ENCODE measurements at places on chromosomes 13 and 19.

- DNase-seq: peak; percentile 54
Observed at GRCh38 chr19:532561-533363, 1.2 kb downstream of the CDC34 start.

DNA sequence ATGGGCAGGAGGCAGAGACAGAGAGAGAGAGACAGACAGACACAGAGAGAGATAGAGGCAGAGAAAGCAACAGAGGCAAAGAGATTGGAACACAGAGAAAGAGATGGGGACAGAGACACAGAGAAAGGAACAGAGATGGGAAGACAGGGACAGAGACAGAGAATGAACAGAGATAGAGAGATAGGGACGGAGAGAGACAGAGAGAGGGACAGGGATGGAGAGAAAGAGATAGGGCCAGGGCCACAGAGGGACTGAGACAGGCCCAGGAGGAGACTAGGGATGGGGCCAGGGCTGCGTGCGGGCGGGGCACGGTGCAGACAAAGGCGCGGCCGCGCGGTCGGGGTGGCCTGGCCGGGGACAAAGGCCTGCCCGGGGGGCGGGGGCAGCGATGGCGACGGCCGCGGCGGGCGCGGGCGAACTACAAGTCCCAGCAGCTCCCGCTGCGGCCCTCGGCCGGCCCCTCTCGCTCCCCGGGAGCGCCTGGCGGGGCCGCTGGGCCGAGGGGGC lies at the start of gene ZNF358:
TSS of gene ZNF358 (plus strand) at position 459 of the 507 bp plus-strand sequence. CDS start 3,140 bp downstream, outside the sequence.
- peak; percentile 78 for DNase-seq

- DNase-seq: no peak
Observed at GRCh38 chr19:45402298-45403061, 2.4 kb downstream of the PPP1R13L start.

DNA sequence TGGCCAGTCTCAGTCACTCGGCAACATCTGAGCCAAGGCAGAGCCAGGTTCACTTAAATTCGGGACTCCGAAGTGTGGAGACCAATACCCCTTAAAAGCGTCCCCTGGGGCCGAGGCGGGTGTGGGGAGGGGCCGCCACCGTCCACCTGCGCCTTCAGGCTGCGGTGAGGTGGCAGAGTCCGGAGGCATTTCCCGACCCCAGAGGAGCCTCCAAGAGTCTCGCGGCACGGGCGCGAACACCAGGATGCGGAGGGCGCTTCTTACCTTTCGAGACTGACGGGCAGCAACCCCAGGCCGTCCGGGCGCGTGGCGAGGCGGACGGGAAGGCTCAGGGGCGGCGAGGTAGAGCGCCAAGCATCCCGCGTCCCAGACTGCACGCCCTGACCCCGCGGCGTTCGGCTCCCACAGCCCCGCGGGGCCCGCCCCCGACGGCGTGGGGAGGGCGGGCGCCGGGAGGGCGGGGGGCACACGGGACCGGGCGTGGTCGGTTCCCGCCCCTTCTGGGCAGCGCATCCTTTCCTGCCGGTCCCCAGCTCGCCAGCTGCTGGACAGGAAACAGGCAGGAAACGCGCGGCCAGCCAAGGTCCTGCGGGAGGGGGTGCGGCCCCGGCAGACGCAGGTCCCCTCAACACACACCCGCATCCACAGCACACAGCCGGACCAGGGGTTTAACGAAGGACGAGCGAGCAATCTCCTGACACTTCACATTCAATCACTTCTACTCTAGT lies at the start of gene THSD1:
TSS of gene THSD1 (minus strand) at position 406 of the 728 bp plus-strand sequence. CDS start 3,572 bp downstream, outside the sequence.
- DNase-seq: peak; percentile 86

- peak; percentile 70 for DNase-seq
Observed at GRCh38 chr19:1122972-1123363, 19.2 kb downstream of the GPX4 start.

DNA sequence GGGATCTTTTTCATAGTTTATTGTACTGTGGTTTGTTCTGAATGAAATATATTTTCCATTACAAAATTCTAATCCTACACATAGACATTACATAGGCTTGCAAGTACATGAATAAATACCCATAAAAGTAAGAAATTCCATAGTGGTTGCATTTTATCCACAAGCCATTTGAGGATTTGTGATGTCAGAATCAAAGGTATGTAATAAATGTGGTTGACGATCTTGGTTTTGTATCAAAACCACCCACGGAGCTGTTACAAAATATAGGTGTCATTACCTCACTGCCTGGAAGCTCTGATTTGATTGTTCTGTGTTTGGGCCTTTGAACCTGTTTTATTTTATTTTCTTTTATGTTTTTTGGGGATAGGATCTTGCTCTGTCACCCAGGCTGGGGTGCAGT lies 125.1 kb downstream of the NALCN start:
- DNase-seq: no peak

DNA sequence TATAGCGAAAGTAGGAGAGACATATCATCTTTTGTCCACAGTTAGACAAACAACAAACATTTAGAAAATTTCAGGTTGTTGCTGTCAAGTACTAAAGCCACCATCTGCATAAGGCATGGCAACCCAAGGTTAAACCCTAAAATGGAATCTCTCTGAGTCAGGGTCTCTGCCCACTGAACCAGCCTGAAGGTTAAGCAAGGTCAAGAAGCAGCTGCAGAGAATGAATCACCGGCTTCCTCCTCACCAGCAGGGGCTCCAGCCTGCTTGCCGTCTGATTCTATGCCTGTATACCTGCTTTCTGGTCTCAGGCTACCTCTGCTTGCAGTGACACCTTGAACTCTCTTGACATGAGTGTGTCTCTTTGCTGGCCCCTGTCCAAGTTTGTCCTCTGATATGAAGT lies 726.2 kb upstream of the SGCG start:
- no peak for DNase-seq

- no peak for DNase-seq
Observed at GRCh38 chr13:52112591-52112990, 16.3 kb downstream of the NEK5 start.

GRCh38 chr19:30090476-30090875 lies 148.4 kb downstream of the URI1 start:
- no peak for DNase-seq

DNA sequence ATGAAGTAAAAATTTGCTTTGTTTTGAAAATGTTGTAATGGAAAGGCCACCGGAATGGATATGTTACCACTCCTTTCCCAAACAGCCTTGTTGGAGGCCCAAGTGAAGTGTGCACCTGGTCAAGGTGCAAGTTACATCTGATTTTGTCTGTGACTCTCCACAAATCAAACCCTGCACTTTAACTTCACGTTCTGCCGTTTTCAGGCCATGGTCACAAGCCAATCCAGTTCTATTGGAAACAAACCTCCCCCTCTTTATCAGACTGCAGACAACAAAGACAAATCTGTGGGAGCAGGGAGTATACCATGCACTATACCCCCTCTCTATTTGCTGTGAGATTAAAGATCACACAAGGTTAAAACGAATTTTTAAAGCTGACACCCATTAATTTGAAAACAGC lies 155.6 kb upstream of the RFC3 start:
- DNase-seq: no peak

- DNase-seq: no peak
Observed at GRCh38 chr13:80039000-80039399, 301.9 kb downstream of the SPRY2 start.

DNA sequence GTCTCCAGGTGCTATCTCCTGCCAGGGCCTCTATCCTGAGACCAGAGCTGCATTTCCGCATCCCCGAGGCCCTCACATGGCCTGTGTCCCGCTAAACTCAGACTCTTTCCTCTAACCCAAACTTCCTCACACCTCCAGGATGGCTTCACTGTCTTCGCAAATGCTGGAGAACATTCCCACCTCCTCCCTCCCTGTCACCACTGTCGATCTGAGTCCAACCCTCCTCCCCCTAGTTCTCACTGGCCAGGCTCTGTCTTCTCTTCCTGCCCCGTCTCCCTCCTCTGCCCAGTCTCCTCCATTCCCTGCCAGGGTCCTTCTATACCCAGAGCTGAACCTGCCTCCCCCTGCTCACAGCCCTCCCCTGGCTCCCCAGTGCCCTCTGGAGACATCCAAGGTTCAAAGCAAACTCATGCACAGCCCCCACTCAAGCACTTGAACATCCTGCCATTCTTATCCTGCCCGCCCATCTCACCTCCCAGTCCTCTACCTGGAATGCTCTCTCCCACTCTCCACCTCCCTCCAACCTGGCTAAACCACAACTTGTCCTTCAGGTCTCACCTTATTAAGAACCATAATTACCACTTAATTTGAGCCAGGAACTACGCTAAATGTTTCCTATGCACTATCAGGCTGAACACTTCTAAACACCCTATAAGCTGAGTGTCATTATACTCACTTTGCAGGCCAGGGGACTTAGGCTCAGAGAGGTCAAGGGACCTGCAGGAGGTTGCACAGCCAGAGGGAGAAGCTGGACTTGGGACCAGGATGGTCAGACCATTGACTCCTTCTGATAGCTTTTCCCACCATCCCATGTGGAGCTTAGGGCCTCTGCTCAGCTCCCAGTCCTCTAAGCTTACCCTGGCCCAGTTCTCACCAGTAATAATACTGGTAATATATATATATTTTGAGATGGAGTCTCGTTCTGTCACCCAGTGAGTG lies 961 bp upstream of the VSIG10L start:
- no peak for DNase-seq

GRCh38 chr13:102726430-102726829 lies 31.6 kb upstream of the METTL21C start:
- peak; percentile 75 for DNase-seq

DNA sequence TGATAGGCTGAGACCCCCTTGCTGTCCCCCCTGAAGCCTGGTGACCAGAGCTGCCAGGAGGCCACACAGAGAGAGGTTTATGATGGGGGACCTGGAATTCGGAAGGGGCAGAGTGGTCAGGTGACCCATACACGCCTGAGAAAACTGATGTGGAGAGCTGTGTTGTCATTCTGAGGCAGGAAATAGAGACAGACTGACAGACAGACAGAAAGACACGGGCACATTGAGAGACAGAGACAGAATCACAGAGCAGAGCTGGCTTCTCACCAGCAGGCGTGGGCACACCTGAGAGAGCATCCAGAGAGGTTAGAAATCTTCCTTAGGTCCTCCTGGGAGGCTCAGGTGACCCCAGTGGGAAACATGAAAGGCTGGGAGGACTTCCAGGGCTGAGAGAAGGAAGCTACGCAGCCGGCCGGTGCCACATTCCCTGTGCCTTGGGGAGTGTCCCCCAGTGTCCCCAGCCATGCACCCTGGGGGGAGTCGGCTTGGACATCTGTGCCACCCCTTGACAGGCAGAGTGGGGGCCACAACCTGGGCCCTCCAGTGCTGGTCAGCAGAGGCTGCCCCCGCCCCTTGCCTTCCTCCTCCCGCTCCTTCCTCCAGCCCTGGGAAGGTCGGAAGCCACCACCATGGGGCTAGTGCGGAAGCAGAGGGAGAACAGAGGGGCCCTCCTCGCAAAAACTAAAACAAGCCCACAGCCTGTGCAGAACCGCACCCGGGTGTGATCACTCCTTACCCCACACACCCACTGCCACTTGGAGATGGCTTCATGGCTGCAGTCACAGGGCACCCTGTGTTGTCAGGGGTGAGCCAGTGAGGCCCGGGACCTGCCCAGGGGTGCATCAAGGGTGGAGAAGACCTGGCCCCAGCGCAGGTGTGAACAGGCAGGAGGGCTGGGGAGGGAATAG lies 2.2 kb downstream of the FFAR1 start:
- no peak for DNase-seq

DNA sequence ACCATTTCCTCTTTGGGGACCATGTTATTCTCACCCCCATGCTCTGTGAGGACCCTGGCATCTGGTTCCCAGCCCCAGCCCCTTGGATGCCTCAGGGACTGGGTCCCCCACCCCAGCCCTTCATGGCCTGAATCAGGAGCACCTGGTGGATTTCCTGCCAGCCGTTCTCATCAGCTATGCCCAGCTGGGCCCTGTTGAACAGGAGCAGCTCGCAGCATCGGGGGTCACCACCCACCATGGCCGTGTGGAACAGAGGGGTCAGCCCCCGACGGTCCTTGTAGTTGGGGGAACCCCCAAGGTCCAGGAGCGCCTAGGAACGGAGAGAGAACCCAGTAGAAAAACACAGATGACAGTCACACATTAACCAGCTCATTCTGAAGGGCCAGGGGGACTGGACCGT lies 7.8 kb downstream of the SHANK1 start:
- DNase-seq: no peak

- no peak for DNase-seq
Observed at GRCh38 chr13:114097893-114098688, 34.3 kb downstream of the RASA3 start.

DNA sequence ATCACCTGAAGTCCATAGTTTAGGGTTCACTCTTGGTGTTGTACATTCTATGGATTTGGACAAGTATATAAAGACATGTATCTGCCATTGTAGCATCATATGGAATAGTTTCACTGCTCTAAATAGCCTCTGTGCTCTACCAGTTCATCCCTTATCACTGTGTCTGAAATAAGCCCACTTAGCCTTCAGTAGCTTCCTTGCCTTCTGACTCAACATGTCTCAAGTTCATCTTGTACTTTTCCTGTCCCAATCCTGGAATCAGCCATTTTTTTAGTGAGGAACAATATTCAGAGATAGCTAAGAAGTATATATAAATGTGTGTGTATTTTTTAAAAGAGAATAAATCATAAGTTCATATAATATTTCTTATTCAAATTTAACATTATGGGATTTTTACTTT lies 79.2 kb downstream of the DHRS12 start:
- DNase-seq: no peak

DNA sequence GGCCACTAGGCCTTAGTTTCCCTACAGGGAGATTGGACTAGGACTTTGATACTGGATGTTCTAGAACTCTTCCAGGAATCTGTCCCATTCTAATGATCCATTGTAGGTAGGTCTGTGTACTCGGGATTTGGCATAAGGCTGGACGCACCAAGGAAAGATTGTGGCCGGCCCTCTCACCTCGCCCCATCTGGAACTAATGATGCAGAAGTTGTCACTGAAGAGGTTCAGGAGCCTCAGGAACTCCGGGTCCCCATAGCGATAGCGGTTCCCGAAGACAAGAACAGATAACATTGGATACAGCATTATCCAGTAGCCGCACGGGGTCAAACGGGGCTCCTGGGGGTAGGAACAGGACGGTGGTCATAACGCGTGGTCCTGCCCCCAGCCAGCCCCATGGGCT lies 11.2 kb downstream of the EGLN2 start:
- no peak for DNase-seq

DNA sequence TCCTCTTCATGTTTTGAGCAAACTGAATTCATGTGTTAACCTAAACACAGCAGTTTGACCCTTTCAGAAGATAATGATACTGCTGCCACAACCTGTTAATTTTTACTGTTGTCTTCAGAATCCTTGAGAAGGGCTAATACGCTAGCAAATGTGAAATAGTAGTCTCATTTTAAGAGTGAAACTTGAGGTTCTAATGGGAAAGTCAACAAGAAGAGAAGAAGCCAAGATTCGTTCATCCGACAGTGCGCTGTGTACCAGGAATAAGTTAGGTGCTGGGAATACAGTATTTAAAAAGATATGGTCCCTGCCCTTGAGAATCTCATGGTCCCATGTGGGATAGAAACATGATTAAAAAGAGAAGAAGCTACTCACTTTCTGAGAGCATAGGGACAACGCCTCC lies 134.4 kb downstream of the KL start:
- DNase-seq: no peak

Data from NCI-H82 (cell line).